ENCODE measurements at places on chromosomes 4 and X.

DNA sequence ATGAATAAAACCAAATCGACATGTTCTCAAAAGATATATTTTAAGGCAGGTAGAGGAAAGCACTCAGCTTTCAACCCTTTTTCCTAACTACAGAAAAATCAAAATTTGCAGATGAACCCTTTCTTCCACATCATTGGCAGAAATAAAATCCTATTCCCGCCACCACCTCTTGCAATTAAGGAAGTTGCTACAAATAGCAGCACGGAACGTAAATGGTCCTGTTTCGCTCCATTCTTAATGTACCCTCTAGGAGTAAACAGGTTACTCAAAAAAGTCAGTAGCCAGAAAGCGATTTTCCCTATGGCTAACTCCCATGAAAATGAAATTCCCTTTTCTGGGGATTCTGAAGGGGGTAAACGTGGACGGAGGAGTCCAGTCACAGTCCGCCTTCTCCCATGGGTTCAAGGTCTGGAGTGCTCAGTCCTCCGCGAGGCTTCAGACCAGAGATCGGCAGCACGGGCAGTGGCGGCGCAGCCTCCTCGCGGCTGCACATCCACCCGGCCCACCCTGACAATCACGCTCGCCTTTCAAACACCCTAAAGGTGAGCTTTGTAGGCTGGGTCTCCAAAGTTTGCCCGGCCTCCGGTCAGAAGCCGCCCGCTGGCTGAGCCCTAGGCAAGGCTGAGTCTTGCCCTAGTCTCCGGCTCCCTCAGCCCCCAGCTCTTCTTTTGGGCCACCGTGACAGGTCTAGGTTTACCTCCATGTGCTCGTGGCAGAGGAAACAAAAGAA is 1.8 kb downstream of the ATP11C start:
- peak; percentile 15 for DNase-seq

DNA sequence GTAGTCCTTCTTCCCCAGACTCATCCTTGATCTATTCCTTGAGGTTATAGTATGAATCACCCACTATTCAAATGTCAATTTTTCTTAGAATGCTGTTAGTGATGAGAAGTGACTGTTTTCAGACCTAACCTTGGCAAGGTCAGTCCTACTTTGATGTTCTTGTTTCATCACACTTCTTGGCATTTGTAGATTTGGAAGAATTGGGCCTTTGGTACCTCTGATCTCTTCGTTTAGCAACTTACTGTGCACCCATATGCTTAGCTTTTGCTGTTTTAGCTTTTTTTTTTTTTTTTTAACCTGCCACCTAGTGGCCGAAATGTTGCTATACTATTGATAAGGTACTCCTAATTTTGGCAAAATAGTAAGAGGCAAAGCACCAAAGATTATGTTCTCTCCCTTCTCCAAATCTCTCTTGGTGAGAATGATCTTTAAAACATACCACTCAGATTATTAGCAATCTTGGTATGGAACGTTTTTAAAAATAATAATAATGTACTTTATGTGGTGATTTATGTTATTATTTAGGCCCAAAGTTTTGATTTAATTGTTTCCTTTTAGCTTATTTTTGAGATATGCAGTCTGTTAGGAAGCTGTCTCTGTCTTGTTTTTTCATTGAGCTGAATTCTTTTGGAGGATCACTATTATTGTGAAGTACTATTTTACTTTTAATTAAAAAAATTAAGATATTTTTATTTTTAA is 16.6 kb downstream of the DCK start:
- DNase-seq: no peak

- DNase-seq: no peak
These were observed 5.2 kb downstream of the SPATA4 start for GRCh38 chr4:176189891-176190795.

DNA sequence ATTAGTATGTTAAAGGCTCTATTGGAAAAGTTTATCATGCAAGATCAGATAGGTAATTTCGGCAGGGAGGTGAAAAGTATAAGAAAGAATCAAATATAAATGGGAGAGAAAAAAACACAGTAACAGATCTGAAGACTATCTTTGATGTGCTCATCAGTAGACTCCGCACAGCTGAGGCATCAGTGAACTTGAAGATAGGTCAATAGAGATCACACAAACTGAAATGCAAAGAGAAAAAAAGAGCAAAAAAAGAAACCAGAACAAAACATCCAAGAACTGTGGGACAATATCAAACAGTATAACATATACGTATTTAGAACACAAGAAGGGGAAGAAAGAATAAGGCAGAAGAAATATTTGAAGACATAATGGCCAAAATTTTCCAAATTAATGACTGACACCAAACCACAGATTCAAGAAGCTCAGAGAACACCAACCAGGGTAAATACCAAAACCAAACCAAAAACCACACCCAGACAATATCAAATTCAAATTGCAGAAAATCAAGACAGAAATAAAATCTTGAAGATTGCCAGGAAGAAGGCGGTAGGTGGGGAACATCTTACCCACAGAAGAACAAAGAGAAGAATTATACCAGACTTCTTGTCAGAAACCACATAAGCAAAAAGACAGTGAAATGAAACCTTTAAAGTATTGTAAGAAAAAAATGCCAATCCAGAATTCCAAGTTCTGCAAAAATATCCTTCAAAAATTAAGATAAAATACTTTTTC is 29.1 kb downstream of the PFKFB1 start:
- DNase-seq: no peak

GRCh38 chrX:9249051-9249846 is 215.3 kb upstream of the FAM9B start:
- DNase-seq: no peak

DNA sequence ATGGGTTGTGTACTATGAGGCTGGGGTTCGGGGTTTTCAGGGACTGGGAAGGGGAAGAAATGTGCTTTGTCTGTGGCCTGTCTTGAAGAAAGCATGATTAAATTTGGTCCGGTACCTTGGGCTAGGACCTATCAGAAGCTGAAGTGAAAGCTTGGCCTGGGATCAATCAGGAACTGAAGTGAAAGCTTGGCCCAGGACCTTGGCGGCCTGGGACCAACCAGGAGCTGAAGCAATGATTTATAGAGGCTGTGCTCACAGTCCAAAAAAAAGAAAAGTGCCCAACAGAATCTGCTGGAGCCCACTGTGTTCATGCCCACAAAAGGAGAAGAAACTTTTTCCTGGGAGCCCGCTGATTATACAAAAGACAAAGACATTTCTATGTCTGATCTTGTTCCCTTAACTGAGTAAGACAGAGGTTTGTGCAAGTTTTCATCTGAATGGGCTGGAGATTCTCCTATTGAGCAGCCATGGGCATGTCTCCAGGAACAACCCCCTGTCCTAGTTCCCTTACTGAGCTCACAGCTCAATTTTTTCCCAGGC is 1427.9 kb downstream of the FAM133A start:
- DNase-seq: no peak

DNA sequence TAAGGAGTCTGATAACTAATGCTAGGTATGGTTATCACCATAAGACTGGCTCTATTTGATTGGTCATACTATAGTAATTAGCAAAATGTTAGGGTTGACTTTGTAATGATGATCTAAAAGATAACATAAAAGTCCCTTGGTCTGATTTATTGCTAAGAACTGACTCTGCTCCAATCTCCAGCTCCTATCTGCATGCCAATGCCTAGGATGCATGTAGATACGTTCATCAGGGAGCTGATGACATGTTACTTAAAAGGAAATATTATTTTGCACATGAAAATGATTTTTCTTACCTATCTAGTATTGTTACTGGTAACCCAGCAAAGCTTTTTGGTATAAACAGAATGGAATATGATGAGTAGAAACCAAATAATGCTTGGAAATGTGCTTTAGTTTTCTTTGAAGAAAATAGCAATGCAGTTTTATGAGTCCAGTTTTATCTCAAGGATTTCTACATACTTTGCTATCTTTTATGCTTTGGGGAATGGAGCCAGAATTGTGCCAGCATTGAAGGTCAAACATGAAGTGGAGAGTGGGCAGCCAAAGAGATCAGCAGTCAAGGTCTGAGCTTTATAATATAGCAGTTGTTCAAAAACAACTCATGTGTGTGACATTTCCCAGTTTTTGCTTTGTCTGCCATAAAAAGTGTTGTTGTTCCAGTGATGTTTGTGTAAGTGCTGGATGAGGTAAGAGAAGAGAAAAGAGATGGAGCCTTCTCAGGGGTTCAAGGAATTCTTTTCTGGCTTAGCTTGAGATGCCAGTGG is 121.0 kb downstream of the ARHGAP24 start:
- DNase-seq: no peak

DNA sequence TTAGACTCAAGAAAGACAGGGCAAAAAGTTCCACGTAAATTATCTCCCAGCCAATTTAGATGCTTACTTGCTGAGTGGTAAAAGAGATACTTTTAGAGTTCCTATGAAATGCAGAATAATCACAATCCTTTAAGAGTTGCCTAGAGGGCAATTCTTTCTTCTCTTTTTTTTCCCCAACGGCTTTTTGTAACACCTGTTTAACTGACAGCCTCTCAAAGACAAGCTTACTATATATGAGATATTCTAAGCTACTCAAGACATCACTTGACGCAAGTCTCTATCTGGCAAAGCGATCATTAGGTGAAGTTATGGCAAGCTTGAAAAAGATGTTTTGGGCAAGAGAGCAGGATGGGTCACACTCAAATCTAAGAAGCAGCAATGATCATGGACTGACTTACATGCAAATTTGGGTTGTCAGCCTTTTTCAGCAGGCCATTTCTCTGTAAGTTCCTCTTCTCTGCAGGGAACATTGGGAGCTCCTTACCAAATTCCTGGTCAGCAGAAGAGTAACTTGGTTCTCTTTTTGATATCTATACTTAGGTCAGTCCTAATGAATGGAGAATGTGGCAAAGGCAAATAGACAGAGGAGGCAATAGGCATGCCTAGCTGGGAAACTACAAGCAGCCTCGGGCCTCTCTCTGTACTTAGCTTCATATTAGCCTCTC is 162.9 kb upstream of the FGF13 start:
- DNase-seq: no peak

GRCh38 chrX:12360986-12361598 is 222.8 kb downstream of the FRMPD4 start:
- no peak for DNase-seq

- DNase-seq: no peak
These were observed 170.5 kb downstream of the SLC39A8 start for GRCh38 chr4:102174719-102175189.

DNA sequence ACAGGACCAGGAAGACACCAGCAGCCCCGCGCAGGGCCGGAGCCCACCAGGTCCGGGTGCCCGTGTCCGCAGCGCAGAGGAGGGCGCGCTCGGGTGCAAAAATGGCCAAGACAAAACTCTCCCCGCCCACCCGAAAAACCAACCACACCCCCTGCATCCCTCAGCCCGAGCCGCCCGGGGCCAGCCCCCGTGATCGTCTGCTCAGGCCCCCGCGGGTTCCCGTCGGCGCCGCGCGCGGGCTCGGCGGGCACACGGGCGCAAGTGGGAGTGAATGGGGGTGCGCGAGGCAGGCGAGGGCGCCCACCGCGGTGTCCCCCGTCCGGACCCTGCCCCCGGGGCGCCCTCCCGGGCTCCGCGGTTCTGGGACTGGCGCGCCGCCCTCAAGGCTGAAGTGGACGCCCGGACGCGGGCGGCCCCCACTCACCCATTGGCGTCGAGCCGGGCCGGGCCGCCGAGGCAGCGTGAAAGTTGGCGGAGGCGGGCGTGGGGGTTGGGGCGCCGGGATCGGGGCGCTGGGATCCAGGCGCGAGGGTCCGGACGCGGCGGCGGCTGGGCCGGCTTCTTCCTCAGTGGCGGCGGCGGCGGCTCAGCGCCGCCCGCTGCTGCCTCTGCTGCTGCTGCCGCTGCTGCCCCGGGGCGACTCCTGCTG is 393 bp downstream of the SH3KBP1 start:
- DNase-seq: peak; percentile 36

GRCh38 chr4:77193511-77194102 is 36.6 kb downstream of the CCNG2 start:
- peak; percentile 75 for DNase-seq

- no peak for DNase-seq
These were observed 1021.9 kb upstream of the PRKX start for GRCh38 chrX:4735299-4735698.

- DNase-seq: no peak
These were observed 54.3 kb downstream of the DCTD start for GRCh38 chr4:182862921-182863320.

GRCh38 chr4:36944232-36944631 is 300.3 kb upstream of the NWD2 start:
- DNase-seq: no peak

DNA sequence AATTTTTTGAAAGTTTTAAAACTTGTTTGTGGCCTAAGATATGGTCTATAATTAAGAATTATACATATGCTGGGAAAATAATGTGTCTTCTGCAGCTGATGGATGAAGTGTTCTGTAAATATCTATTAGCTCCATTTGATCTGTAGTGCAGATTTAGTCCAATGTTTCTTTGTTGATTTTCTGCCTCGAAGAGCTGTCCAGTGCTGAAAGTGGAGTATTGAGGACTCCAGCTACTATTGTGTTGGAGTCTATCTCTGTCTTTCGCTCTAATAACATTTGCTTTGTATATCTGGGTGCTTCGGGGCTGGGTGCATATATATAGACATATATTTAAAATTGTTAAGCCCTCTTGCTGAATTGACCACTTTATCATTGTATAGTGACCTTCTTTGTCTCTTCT is 2127.3 kb downstream of the PCDH7 start:
- DNase-seq: no peak

Data from stimulated activated CD4-positive, alpha-beta T cell treated with anti-CD3 and anti-CD28 coated beads, Interleukin-2, amount 100 ng/mL, for 24 hours (primary cell).